ENCODE measurements at places on chromosomes 5 and 9.

- no peak for DNase-seq
These were observed 172.8 kb upstream of the PLCXD3 start for GRCh38 chr5:41683181-41683580.

- no peak for DNase-seq
These were observed 68.7 kb upstream of the RAD23B start for GRCh38 chr9:107214381-107214780.

GRCh38 chr9:119853126-119853525, 483.9 kb upstream of the BRINP1 start:
- no peak for DNase-seq

DNA sequence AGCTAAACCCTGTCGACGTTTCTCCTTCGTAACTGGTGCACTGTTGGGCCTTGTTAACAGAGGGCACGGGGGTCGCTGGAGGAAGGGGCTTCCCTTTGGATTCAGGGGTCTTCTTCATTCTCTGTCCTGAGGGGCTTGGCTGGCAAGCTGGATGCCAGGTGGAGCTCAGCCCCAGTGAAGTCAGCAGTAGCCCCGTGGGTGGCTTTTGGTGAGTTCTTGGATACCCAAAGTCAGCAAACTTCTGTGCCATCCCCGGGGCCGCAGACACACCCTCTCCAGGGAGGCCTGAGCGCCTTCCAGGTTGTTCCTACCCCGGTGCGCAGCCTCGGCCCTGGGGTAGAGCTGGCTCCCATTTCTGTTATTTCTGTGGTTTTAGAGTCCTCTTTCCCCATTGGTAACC, 12.3 kb upstream of the OBP2A start:
- no peak for DNase-seq

DNA sequence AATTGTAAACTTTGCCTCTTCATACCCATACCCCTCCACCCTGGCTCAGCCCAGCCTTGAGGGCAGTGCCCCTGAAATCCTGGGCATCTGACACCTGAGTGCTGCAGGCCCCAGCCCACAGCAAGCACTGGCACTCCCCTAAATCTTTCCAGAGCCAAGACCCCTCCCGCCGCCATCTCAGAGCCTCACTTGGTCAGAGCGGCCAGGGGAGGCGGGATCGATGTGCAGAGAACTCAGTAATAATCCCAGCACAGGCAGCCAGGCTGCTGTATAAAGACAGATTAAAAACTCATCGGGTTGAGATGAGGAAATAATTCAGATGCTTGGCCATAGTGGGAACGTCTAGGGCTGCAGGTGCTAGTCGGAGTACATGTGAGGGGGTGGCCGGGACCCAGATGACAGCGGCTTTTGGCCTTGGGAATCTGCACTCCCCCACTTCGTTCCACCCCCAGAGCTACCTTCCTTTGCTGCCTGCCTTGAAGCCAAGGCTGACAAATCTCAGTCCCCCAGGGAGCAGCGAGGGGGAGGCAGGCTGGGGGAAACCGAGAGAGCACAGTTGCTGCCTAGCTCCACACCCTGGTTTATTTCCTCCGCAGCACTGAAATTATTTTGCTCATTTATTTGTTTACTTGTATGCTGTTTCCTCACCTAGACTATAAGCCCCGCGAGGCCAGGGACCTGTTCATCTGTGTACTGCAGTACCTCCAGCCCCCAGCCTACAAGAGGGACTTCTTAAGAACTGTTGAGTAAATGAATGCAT, 19.5 kb upstream of the ARAP3 start:
- no peak for DNase-seq

DNA sequence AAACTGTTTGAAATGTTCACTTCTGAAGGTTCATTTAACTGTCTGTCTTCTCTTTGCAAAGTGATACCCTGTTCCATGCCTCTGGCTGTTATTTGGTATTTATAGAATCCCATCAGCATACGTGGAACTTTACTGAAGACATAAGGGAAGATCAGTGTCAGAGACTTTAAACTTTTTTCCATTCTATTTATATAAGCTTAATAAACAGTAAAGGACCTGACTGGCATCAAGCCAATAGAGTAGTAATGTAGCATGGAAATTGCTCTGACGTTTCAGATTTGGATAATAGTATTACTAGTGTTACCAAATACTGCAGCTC, 94.9 kb upstream of the MINAR2 start:
- no peak for DNase-seq

- no peak for DNase-seq
These were observed 218.5 kb downstream of the RANBP17 start for GRCh38 chr5:171080186-171080938.

- no peak for DNase-seq
These were observed 43.6 kb upstream of the ZBTB43 start for GRCh38 chr9:126761274-126761673.

GRCh38 chr5:139299486-139299885, 5.9 kb downstream of the MATR3 start:
- no peak for DNase-seq

- DNase-seq, result no peak
These were observed 286.4 kb upstream of the CDH12 start for GRCh38 chr5:23139338-23140171.

GRCh38 chr9:75454891-75455290, 366.6 kb downstream of the OSTF1 start:
- no peak for DNase-seq

DNA sequence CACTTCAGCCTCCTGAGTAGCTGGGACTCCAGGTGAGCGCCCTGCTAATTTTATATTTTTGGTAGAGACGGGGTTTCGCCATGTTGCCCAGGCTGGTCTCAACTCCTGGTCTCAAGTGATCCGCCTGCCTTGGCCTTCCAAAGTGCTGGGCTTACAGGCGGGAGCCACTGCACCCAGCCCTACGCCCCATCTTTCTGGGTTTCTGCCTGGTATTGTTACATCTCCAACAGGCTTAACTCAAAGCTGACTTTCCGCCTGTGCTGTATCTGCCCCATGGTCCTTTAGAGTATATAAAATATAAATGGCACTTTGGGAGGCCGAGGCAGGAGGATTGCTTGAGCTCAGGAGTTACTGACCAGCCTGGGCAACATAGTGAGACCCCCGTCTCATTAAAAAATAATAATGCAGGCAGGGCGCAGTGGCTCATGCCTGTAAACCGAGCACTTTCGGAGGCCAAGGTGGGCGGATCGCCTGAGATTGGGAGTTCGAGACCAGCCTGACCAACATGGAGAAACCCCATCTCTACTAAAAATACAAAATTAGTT, 36.5 kb upstream of the GLDC start:
- DNase-seq, result no peak

DNA sequence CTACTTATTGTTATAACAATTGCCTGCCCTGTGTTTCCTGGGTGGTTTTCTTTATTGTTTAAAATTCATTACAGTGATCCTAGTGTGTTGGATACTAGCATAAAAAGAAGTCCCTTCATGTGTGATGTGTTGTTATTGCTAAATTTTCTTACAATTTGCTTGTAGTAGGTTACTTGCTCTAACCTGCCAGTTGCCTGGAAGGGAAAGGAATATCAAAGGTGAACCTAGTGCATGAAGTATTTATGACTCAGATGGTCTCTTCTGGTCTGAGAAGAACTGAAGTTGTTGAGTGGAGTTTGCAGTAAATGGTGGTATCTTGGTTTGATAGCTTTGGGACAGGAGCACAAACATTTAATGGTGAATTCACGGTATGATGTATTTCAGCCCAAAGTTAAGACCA, 58.0 kb downstream of the SH3GL2 start:
- DNase-seq, result no peak
